GM13977 (cell line): ENCODE measurements at places on chromosomes 2 and 18.

- peak; percentile 11 for DNase-seq
These were observed 239.6 kb downstream of the BABAM2 start for GRCh38 chr2:28129955-28130695.

- DNase-seq: no peak
These were observed 7.5 kb downstream of the RAB3GAP1 start for GRCh38 chr2:135059577-135059976.

DNA sequence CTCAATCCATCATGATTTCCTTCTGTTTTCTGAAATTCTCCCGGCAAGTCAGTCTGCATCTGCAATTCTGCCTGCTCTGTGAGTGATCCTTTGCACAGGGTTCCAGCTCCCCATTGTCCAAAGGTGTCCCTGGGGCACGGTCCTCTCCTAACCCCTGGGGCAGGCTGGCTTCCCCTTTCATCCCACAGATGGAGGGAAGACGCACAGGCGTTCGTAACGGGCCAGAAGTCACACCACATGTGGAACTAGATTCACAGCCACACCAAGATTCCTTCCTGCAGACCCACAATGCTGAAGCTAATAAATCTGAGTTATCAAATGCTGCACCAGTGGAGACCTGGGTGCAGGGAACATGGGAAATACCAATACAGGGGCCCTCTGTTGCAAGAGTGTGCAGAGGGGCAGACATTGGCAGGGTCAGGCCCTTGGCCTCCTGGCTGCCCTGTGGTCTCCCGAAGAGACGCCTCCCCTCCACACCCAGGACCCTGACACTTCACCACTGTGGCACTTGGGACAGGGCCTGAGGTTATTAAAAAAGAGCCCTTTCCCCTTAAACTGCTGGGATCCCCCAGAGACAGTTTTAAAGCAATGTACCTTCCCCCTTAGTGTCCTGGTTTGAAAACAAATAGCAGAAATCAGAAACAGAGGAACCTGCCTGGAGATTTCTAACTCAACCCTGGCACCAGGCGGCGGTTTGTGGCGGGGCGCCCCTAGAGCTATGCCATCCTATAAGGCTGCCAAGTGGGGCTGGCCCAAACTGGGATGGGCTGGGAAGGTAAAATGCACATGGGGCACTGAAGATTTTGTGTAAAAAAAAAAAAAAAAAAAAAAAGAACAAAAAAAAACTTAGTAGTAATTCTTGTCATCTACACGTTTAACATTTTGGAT lies 15.4 kb downstream of the ZNF516 start:
- no peak for DNase-seq

DNA sequence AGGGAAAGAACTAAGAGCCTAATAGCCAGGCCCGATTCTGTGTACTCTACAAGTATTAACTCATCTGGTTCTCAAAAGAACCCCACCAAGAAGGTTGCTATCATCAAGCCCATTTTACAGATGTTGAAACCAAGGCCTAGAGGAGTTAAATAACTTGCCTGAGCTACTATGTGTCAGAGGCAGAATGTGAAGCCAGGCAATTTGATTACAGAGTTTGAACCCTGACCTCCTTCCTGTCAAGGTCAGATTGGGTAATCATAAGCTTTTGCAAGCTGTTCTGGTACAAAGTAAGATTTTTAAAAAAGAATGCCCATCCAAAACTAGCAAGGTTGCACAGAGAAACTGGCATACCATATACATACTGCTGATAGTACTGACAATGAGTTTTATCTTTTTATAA lies 227.1 kb downstream of the HAUS1 start:
- DNase-seq: no peak

DNA sequence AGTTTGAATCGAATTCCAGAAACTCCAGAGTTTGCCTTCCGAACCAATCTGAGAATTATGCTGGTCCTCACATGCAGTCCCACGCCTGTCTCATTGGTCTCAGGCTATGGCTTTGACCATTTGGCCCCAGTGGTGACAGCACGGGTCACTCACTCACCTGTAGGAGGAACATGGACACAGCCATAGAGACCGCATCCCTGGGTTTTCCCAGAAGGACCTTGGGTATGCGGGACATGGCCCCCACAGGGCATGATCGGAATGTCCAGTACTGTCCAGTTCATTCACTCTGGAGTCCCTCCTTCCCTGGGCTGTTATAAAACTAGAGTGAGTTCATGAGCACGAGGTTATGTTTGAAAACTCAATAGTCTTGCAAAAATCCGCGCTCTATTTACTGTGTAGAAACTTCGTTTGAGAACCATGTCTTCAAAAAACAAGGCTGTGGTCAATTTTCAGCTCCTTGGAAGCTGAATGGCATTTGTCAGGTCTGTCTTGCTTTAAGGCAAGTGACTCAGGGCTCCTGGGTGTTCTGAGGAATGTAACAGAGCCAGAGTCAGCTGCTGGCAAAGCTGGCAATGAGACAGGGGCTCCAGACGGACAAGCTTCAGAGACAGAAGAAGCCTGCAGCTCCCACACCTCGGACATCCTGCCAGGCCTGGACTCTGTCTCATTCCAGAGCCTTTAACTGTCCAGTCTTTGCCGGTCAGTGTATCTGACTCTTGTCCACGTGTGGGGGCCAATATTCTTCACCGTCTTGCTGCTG lies 86.7 kb upstream of the TMEM18 start:
- no peak for DNase-seq

DNA sequence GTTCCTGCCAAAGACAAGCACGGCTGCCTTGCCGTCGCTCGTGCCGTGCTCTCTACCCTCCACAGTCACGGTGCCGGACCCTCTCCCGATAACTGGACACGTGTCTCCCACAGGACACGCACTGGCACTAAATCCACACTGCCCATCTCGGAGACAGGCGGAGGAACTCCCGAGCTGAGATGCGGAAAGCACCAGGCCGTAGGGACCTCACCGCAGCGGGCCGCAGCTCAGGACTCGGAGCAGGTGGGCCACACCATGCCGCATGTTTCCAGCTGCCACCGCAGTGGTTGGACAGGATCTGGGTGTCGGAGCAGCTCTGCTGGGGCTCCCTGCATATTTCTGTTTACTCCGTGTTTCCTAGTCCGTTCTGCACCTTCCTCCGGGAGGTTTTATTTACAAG lies 127.2 kb downstream of the TPO start:
- no peak for DNase-seq

GRCh38 chr18:63366213-63367052 lies 573 bp downstream of the KDSR start:
- peak; percentile 69 for DNase-seq

DNA sequence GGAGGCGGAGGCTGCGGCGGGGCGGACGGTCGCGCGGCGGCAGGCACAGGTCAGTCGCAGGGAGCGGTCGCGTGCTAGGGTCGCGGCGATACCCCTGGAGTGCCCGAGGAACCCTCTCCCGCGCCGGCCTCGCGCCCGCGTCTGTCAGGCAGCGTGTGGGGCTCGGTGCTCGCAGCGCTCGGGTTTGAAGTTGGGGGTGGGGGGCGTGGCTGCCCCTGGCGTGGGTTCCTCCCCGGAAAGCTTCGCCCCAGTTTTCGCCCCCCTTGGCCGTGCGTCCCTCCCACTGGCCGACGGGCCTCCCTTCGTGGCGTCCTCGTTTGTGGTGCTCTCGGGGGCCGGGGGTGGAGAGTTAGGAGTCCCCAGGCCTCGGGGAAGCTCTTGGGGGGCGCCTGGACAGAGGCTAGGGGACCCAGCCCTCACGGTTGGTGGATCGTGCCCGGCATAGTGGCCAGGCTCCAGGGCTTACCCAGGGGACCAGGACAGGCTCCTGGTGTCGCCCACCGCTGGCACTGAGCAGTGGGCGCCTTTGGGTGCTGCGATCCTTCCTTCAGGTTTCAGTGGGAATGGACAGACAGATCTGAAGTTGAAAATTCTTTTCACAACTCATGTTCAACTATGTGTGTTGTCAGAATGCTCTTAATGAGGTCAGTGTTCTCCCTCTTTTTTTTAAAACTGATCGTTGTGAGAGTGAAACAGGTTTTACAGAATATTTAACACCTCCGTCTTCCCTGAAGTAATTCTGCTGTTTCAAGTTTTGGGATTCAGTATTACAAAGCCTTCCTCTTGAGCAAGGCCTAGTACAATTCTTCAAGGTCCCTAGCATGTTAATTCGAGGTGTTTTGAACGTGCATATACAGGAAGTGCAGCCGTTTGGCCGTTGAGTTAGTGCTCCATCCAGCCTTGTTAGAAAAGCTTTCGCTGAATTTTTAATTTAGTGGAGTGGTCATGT lies 604 bp downstream of the RALBP1 start:
- DNase-seq: peak; percentile 82

GRCh38 chr2:133139847-133140533 lies 428.3 kb downstream of the NCKAP5 start:
- no peak for DNase-seq

DNA sequence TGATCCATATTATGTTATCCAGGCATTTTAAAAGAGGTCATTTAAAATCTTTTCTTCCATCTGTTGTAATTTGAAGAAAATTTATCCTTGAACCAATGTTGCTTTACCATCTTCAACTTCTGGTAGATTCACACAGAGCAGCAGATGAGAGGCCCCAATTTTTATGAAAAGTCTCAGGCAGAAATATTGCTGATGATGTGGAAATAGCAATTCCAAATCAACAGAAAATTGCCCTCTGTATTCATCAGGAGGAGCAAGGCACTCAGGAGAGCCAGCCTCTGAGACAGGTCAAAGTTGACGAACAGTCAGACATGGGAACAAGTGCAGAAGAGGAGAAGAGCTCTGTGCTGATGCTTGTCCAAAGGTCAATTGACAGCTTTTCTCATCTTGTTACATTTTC lies 444.9 kb downstream of the NCKAP5 start:
- DNase-seq: no peak

DNA sequence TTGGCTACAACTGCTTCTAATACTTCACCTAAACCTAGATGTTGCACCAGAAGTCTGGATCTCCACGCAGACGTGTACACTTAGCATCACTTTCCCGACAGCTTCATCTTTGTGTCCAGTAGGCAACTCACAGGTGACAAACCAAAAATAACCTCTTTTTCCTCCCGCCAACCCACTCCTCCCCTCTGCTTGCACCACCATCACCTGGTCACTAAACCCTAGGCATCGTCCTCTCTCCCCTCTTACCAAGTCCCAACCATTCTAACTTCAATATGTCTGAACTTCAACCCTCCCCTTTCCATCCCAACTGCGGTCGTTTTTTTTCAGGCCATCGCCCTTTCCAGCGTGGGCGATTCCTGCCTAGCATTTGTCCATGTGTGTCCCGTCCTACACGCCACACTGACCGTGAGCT lies 413 bp upstream of the CHMP3 start:
- DNase-seq: no peak

- no peak for DNase-seq
These were observed 516.5 kb downstream of the XIRP2 start for GRCh38 chr2:167404627-167405284.

DNA sequence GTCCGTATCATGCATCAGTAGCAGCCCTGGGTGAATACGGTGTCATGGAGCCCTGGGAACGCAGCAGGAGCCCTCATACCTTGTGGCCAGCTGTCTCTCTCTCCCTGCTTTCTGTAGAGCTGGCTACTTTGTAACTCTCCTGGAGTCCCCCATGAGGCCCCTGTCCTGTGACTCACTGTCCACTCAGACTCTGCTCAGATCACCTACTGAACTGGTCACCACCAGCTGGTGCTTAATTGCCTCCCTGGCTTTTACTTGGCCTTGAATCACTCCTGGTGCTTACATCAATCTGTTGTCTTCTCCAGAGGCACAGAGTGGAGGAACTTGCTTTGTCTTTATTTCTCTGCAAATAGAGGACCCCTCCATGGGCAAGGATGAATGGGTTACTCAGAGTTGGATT lies 172.7 kb downstream of the HRH4 start:
- DNase-seq: no peak

- peak; percentile 36 for DNase-seq
These were observed 10.8 kb downstream of the SPDYA start for GRCh38 chr2:28821295-28821958.

GRCh38 chr2:218086478-218086877 lies 17.4 kb downstream of the RUFY4 start:
- no peak for DNase-seq

- no peak for DNase-seq
These were observed 36.9 kb upstream of the KLF11 start for GRCh38 chr2:10006236-10007161.

DNA sequence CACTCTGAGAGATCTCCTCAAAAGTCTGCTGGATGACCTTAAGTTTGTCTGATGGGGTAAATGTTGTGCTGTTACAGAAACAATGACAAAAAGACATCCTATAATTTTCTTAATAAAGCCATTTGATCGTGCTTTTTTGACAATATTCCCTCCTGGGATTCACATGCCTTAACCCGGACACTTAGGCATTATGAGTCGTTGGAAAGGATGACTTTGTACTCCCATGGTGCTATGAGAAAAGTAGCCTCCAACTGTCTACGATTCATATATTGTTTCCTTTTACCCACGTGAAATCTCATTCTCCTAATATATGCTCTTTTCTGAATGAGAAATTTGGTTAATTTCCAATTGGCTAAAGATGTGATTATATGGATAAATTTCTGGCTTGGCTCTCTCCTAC lies 6.1 kb upstream of the MPP4 start:
- DNase-seq: no peak

DNA sequence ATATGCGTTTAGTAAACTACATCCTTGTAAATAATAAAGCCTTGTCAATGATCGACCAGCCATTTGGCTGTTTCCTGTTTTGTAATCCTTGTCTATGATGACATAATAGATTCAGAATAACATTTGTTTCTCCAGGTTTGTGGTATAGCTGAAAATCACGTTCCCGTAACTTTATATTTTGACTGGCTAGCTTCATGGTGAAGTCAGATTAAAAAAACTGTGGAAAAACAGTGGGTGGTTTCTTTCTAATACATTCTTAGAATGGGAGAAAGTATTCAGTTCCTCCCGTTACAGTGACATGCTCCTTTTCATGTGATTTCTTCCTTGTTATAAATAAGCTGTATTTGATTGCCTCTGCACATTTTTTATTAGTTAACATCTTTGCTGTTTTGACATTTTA lies 366.9 kb downstream of the NYAP2 start:
- DNase-seq: no peak

GRCh38 chr2:101408925-101409324 lies 21.6 kb upstream of the CREG2 start:
- DNase-seq: no peak

GRCh38 chr2:84823788-84824187 lies 57.1 kb downstream of the TRABD2A start:
- DNase-seq: no peak

DNA sequence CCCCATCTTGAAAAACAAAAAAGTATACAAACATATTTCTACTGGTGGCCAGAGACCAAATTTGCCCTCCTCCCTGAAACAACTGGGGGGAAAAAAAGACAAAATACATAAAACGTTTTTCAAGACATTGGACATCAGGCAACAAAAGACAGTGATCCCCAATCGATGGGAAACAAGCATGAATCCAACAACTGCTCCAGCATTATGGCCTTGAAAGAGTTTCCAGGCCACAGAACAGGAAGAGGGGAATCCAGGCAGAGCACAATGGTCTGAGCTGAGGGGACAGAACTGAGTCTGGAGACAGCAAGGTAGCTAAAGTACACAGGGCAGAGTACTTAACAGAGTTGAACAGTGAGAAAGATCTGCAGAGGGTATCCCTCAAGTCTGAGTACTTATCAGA lies 4.4 kb downstream of the CCDC88A start:
- DNase-seq: no peak

- DNase-seq: no peak
These were observed 94.3 kb downstream of the MREG start for GRCh38 chr2:215918901-215919599.
